ENCODE measurements at places on chromosomes 6 and 20.

GRCh38 chr6:146339716-146340115 lies 203.9 kb upstream of the RAB32 start:
- no peak for DNase-seq

DNA sequence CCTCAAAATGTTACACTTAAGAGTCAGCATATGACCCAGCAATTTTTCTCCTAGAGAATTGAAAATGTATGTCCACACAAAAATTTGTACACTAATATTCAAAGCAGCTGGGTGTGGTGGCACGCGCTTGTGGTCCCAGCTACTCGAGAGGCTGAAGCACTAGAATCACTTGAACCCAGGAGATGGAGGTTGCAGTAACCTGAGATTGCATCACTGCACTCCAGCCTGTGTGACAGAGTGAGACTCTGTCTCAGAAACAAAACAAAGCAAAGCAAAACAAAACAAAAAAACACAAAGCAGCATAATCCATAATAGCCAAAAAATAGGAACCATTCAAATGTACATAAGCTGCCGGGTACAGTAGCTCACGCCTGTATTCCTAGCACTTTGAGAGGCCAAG lies 1.6 kb upstream of the RPF2 start:
- no peak for DNase-seq

DNA sequence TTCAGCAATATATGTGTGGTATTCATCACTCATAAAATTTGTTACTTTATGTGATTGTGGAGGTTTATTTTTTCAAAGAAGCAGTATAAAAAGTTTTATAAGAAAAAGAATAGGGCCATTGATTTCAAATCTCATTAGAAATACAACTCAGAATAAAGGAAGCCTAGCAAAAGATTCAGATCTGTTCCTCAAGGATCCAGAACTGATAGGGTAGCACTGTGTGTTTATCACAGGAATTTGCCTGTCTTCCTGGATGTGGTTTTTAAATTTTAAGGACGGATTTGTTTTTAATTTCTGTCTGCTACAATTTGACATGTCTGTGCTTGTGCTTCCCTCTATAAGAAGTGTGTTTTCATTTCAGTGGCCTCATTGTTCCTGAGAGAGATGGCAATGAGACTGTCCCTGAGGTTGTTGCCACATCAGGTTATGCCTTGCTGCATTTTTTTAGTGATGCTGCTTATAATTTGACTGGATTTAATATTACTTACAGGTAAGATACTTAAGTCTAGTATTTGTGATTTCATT lies 74.6 kb downstream of the ATRN start:
- no peak for DNase-seq

DNA sequence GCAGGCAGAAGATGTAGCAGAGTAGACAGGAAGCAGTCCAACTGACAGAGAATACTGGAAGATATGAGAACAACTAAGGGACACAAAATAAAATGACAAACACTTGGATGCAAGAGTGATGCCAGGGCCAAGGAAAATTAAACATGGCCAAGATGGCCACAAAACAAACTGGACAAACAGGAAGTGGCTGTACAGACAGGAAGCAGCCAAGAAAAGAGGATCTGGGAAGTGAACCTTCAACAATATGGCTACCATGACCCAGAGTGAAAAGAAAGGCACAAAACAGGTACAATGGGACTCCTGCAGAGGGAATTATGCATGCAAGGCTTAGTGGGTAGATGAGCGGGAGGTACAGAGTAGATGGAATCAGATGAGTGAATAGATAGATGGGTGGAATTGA lies 29.1 kb downstream of the HLA-DPB1 start:
- DNase-seq, result no peak

GRCh38 chr6:150546457-150546856 lies 53.2 kb upstream of the PLEKHG1 start:
- no peak for DNase-seq

DNA sequence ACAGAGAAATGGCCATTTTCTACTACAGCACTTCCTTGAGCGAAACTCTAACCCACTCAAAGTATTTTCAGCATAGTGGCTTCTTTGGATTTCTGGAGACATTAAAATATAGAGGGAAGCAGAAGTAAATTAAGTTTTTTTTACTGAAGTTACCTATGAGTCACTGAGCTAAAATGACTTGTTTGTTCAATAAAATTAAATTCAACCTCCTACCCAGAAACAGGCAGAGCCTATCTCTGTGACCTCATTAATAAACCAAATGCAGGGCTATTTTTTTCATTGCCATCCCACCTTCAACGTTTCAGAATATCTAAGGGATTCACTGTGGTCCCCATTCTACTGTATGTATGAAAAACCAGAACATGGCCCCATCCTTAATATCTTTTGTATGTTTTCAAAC lies 133.0 kb downstream of the MTFR2 start:
- DNase-seq, result no peak

GRCh38 chr6:11710311-11710761 lies 68.3 kb downstream of the ADTRP start:
- DNase-seq, result no peak

- DNase-seq, result no peak
Measured at GRCh38 chr6:2429032-2429431, 183.6 kb upstream of the GMDS start.

GRCh38 chr20:36267605-36268381 lies 31.5 kb downstream of the AAR2 start:
- DNase-seq, result no peak

DNA sequence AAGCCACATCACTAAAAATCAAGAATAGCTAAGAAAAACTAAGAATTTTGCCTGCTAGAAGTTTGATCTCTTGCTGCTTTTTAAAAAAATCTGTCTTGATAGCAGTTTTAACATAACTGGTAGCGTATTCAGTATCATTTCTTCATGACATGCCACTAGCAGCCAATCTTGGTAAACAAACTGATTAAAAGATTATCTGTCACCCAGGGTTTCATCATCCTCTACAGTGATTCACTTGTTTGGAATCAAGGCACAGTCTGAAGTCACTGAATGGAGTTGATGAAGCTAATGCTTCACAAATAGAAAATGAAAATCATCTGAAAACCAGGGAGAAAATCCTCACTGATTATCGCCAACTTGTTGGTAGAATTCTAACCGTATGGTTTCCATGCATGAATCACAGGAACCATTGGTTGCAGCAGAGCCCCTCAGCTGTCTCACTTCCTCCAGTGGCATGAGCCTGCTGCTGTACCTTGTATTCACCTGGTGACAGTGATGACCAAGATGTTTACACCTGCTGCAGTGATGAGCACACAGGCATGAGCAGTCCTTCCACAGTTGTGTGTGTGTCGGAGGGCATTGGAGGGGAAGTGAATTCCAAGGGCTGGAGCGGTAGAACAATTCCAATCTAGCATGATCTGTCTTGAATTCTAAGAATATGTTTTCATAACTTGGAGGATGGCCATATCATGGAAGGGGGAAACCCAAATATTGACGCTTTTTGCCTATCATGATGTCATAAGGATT lies 275.0 kb downstream of the KHDC1L start:
- no peak for DNase-seq

DNA sequence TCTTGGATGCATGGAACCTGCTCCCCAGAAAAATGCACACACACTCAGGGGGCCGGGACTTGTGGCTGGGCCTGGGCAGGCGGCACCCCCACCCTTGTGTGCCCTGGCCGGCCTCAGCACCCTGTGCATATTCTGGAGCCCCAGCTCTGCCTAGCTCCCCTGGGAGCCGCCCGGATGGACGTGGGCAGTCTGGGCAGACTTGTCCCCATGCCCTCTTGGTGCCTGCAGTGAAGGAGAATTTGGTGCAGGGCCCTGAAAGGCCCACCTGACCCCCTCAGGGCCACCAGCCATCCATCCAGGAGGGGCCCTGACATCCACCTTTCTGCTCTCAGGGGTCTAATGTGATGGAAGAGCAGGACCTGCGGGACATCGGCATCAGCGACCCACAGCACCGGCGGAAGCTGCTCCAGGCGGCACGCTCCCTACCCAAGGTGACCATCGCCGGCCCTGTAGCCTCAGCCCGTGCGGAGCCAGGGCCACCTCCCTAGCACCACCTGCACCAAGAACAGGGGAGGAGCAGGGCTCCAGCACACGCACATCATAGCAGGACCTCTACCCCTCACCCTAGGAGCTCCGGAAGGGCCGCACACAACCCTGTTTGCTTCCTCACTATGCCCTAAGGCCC lies 62.8 kb downstream of the TCP11 start:
- DNase-seq, result no peak

DNA sequence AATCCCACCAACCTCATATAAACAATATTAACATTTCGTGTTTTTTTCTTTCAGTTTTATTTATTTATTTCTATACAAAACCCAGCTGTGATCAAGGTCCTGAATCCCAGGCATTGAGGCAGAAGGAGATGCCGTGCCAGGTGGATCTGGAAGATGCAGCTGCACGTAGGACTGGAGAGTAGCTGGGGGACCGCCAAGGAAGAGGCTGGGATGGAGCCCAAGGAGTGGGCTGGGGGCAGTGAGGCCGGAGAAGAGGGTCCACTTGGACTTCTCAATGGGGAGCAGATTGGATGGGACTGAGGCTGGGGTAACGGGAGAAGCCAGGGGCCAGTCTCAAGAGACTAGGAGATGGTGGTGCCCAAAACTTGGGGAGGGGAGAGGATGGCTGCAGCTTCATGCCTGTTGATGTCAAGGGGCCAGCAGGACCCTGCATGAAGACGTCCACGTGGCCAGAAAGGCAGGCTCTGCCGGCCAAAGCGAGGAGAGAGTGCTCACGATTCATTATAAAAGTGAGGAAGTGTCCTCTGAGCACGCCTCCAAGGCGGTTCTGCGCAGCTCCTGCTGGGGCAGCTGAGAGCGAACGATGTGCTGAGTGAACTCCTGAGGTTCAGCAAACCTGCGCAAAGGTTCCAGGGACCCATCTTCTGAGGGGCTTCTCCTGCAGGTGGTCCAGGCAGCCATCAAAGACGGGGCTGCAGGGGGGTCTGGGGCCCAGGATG lies 110.3 kb downstream of the BMP7 start:
- no peak for DNase-seq

- no peak for DNase-seq
Measured at GRCh38 chr6:1335367-1336037, 23.6 kb downstream of the FOXQ1 start.

- no peak for DNase-seq
Measured at GRCh38 chr6:10587656-10588406, 66.7 kb downstream of the GCNT2 start.

GRCh38 chr20:38173237-38174156 lies 8.4 kb upstream of the TGM2 start:
- DNase-seq, result no peak

DNA sequence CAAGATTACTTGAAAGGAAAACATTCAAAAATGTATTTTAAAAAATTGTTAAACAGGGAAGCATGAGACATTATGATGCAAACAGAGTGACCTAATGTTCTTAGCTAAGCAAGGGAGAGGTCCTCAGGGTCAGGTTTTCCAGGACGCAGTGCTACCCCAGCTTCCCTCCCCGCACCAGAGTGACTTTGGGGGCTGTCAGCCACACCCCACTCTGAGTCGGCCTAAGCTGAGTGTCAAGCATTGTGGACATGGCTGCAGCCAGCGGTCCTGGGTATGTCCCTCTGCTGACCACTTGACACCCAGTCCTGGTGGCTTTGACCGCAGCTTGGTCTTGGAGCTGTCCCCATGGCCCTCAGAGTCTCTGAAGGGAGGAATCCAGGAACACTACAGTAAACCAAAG lies 54.9 kb upstream of the CD93 start:
- no peak for DNase-seq

- DNase-seq, result no peak
Measured at GRCh38 chr6:163098827-163099479, 315.6 kb upstream of the QKI start.

GRCh38 chr6:147161974-147162495 lies 42.2 kb upstream of the STXBP5 start:
- no peak for DNase-seq

GRCh38 chr6:36643977-36644376 lies 34.5 kb upstream of the CDKN1A start:
- DNase-seq, result no peak

GRCh38 chr6:28839443-28840120 lies 84.2 kb downstream of the TRIM27 start:
- DNase-seq, result no peak

GRCh38 chr20:52536841-52537400 lies 345.3 kb upstream of the ZFP64 start:
- DNase-seq, result no peak

DNA sequence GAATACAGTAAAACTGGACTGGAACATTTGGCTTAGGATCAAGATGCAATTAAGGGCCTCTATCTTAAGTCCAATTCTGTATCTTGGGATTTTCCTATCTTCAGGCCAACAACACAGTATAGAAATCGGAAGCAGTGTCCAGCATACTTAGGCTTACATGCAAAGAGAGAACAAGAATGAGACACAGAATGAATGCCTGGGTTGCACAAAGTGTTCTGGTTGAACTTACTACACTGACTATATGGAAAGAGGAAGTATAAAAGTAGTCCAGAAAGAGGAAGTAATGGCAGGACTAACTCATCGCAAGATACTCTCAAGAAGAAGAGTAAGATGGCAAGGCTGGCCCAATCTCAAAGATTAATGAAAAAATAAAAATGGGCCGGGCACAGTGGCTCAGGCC lies 87.6 kb downstream of the BTBD9 start:
- no peak for DNase-seq

DNA sequence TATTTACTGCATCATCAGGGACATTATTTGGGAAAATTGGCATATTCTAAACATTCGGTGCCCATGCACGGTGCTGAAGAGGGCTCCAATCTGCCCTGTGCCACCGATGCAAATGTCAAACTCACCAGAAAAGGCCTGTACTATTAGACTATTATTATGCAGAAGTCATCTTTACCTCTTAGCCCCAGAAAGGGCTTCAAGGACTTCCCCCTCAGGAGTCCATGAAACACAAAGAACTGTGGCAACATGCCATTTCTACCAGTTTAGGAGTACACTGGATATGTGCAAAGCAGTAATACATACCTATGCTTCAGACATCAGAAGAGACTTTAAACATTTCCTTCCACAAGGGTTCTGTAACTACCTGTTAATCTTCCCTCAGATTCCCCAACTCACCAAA lies 8.6 kb downstream of the DIDO1 start:
- DNase-seq, result no peak

- DNase-seq, result peak; percentile 24
Measured at GRCh38 chr6:53347921-53348370, 804 bp downstream of the ELOVL5 start.

- no peak for DNase-seq
Measured at GRCh38 chr20:57582432-57583288, 21.8 kb downstream of the PCK1 start.

- DNase-seq, result no peak
Measured at GRCh38 chr6:142932889-142933288, 12.1 kb downstream of the HIVEP2 start.

GRCh38 chr20:37435607-37436006 lies 85.4 kb upstream of the NNAT start:
- DNase-seq, result no peak

DNA sequence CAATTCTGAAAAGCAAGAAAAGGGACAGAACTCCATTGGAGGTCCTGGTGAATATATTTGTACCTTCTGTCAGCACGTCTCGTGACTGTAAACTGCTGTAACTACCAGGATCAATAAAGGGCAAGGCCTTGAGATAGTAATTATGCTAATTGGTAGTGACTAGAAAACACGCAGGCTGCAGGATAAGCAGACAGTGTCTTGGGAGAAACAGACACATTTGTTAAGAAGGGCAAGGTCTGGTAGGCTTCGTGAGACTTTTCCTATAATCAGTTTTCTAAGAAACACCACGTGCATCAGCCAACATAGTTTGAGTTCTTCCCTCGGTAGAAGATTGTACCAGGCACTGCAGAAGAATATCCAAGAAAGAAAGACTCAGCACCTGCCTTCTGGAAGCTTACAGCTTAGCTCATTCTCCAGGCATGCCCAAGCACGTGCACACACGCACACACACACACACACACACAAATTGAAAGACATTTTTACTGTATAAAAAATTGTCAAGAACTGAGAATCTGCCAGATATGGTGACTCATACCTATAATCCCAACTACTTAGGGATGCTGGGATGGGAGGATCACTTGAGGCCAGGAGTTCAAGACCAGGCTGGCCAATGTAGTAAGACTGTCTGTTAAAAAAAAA lies 167.0 kb upstream of the SASH1 start:
- DNase-seq, result no peak
